ENCODE measurements at places on chromosomes 7 and 10. TPM values are rescaled to one million over a fixed set of nuclear protein-coding genes. Genes with fewer than 3 reads are reported as not detected.

DNA sequence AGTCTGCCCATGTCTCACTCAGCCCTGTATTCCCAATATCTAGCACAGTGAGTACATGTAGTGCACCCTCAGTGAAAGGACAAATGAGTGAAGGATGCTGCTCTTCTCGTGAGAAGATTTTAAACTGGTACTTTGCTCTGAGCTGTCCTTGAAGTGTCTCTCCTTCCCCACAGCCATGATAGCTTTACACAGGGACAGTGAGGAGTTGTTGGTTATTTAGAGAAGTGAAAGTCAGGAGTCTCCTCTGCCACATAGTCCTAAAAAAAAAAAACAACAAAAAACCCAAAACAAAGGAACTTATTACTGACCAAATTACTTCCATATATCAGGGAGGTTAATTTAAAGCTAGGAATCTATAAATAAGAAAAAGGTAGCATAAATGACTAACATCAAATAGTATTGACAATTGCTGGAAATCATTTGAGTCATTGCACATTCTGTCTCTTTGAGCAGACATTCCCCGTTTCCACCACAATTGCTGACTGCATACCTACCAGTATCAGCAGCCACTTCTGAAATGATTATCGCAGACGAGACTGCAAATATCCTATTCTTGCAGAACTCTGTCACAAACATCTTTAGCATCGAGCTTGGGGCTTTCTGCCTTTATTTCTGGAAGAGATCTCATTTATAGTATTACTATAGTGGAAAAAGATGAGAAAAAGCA lies 202.1 kb downstream of the PTEN start:
- no peak for DNase-seq

DNA sequence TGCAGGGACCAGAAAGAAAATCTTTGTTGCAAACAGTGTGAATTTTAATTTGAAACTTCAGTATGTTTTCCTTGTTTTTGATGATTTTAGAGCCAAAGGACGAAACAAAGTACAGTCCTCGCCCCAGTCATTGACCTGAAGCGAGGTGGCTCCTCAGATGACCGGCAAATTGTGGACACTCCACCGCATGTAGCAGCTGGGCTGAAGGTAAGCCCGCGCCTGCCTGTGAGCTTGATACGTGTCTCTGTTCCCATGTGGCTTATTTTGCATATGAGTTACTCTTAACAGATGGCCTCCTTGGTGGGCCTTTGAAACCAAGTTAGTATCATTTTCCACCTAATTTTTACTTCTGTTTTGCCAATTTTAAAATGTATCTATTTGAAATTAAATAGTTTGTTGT lies 12.3 kb downstream of the RBM17 start:
- DNase-seq: no peak

DNA sequence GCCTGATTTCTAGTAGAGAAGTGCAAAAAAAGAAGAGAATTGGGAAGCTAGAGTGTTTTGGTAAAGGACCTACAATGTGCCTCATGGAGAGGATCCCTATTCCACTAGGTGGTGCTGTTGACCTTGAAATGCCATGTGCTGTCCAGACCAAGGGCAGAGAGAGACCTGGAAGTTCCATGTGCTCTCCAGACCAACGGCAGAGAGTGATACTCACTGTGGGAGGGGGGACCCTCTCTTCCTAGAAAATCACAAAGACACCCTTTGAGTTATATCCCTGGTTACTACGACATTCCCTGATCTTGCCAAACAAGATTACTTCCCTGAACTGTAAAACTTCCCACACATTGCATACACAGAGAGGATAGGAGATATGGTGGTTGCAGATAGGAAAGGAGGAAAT lies 212.7 kb upstream of the ZNF804B start:
- no peak for DNase-seq

- DNase-seq: no peak
Measured at GRCh38 chr7:101556453-101556968, 72.6 kb downstream of the MYL10 start.

- peak; percentile 47 for DNase-seq
Measured at GRCh38 chr7:90661290-90662151, 65.4 kb downstream of the CDK14 start.

- DNase-seq: no peak
Measured at GRCh38 chr7:134562136-134562535, 13.2 kb downstream of the AKR1B15 start.

BMS1 gene
- 11.8 TPM for total RNA-seq

Data from umbilical cord (tissue), 2 donors.